Right ventricle myocardium superior (tissue), 1 donor: ENCODE measurements at places on chromosomes 13 and 19.
A peak's percentile ranks its signal among the peaks of the same experiment; 100 is the strongest.

- DNase-seq, result no peak
These were observed 113.7 kb downstream of the DNAJC15 start for GRCh38 chr13:43136920-43137575.

GRCh38 chr13:27393101-27393500, 31.3 kb upstream of the GTF3A start:
- DNase-seq, result no peak

GRCh38 chr13:84760956-84761355, 878.7 kb upstream of the SLITRK1 start:
- no peak for DNase-seq

GRCh38 chr19:1843646-1844394, 4.5 kb downstream of the REXO1 start:
- no peak for DNase-seq

DNA sequence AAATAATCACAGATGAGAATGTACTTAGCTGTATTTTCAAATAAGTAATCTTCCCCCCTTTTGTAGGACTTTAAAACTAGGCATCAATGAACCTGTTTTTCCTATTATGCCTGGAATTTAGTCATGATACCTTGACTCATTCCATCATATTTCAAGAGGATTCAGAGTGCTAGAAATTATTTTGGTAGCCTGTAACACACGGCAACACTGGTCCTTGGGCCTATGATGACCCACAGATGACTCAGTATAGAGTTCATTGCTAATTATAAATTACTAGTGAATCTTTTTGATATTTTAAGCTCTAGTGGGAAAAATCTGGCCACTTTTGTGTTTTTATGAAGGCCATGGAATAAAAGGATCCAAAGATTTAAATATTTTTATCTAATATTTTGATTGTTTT, 26.0 kb upstream of the GARRE1 start:
- DNase-seq, result no peak

DNA sequence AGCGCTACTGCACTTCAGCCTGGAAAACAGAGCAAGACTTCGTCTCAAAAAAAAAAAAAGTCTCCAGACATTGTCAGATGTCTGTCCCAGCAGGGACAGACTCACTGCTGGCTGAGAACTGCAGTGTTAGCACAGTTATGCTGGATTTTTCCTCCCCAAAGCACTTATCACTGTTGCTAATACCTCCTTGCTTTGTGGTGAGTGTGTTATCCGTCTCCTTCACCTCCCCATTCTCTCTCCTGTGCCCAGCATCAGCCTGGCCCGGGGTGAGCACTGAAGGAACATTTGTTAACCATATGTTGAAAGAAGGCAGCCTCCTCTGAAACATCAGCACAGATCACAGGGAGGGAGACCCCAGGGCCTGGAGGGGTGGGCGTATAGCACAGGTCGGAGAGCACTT, 11.3 kb downstream of the MYO9B start:
- no peak for DNase-seq

DNA sequence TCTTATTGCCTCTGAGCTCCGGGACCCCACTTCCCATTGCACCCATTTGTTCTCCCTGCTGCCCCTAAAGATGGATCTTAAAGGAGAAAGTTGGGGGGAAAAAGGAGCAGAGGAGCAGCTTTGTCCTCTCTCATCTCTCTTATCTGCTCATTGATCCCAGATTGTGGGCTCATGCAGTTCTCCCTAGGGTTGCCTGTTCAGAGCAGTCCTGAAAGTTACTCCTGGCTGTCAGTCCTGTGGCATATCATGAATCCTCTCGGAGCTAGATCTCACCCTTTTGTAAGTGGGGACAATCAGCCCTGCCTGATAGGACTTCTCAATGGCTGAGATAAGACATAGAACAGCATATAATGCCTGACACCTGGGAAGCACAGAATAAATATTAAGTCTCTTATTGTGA, 440.3 kb downstream of the IRS2 start:
- no peak for DNase-seq

- DNase-seq, result no peak
These were observed 5.5 kb upstream of the RLN3 start for GRCh38 chr19:14022469-14022868.

GRCh38 chr19:15101479-15102082, 5.6 kb upstream of the SYDE1 start:
- no peak for DNase-seq

- no peak for DNase-seq
These were observed 186.8 kb upstream of the TSC22D1 start for GRCh38 chr13:44762911-44763310.

- DNase-seq, result no peak
These were observed 8.4 kb upstream of the SLC7A10 start for GRCh38 chr19:33234092-33234491.

DNA sequence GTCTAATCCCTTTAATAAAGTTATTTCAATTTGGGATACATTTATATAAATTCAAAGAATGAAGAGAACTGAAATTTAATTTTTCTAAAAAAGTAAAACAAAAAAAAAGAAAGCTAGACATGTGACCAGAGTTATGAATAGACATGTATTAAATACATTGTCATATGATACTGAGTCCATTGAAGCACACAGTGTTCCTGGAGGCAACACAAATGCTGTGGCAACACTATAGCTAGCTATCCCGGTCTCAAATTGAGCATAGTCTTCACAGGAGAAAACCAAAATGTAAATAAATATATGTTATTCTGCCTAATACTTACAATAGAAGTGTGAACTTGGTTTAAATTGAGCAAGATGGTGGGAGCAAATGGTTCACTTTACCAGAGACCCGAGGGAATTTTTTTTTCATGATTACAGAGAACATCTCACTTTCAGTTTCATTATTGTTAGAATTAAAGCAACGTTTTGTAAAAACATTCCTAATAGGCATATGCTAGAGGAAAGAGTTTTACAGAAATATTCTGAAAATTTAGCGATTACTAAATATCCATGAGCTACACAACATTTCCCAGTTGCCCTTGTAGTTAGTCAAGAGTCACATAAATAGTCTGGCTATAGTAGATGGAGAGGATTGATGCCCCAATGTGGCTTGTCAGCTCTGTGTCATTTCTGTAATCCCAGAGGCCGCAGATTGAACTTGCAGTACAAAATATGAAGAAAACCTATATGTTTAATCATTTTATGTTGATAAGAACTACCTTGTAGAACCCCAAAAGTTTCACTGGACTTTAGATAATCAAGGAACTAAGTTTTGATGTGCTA, 775.7 kb upstream of the SPRY2 start:
- DNase-seq, result no peak

DNA sequence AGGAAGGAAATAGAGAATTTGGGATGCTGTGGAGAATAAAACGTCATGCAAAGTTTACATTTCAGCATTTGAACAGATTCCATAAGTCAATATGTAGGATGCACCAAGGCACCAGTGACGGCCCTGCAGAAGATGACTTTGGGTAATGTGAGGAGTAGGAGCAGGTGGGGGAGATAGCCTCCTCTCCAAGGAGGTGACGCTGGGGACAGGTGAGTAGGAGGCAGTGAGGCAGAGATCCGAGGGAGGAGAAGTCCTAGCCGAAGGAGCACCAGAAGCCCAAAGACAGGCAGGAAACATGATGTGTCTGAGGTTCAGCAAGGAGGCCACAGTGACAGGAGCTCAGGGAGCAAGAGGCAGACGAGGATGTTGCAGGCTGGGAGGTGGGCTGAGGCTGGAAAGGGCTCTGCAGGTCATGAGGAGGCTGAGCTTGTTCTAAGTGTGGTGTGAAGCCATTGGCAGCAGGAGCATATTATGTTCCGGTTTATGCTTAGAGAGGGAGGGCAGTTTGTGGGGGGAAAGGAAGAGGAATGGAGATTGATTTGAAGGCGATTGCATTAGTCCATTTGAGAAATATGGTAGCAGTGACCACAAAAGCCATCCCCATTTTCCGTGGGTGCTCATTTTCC, 55.7 kb upstream of the C1QTNF9 start:
- no peak for DNase-seq

DNA sequence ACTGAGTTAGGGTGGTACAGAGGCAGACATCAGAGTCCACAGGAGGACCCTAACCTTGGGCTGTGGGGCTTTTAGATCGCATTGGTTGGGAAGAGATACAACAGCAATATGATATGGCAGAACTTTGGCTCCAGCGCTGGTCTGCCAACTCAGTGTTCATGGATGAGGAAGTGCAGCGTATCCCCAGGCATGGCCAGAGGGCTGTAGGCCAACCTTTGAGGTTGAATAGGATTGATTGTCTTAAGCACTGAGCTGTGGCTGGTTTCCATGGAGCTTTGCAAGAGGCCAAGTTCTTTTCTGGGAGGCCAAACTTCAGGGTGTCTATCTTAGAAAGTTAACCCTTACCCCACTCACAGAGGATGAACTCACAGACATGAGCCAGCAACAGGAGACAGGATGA, 144.1 kb upstream of the TMTC4 start:
- no peak for DNase-seq

- DNase-seq, result no peak
These were observed 4.0 kb downstream of the METTL21C start for GRCh38 chr13:102690883-102691282.

- DNase-seq, result no peak
These were observed 1226.6 kb downstream of the PCDH9 start for GRCh38 chr13:66003558-66003957.

GRCh38 chr19:14000691-14001375, 5.3 kb downstream of the RFX1 start:
- no peak for DNase-seq

GRCh38 chr19:55312621-55313512, 12.3 kb downstream of the TMEM150B start:
- DNase-seq, result no peak

DNA sequence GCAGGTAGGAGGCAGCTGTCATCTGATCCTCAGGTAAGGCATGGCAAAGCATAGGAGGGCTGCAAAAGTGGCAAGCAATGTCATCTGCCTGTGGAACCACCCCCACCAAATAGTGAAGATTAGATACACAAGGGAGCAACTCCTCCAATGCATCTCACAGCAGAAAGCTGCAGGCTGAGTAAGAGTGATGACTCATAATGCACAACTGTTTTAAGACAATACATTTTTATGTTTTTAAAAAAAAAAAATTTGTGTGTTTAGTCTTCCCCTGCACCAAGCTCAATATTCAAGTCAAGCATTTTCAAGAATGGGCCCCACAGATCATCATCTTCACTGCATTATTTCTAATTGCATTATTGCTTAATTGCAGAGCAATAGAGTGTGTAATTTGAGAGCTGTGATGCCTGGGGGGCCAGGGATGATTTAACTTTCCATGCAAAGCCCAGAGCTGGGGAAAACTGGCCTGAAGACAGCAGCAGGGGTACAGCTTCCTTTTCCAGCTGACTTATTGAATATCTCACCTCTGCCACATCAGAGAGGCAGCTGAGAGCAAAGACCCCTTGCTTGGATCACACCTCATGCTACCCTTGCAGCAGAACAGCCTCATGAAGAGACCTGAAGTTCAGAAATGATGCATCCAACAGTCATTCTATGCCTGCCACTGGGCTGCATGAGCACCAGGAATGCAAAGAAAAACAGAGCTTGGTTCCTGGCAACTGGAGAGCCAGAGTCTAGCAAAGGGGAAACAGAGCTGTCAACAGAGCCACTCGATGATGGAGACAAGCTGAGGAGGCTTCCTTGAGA, 22.7 kb upstream of the POP4 start:
- no peak for DNase-seq

DNA sequence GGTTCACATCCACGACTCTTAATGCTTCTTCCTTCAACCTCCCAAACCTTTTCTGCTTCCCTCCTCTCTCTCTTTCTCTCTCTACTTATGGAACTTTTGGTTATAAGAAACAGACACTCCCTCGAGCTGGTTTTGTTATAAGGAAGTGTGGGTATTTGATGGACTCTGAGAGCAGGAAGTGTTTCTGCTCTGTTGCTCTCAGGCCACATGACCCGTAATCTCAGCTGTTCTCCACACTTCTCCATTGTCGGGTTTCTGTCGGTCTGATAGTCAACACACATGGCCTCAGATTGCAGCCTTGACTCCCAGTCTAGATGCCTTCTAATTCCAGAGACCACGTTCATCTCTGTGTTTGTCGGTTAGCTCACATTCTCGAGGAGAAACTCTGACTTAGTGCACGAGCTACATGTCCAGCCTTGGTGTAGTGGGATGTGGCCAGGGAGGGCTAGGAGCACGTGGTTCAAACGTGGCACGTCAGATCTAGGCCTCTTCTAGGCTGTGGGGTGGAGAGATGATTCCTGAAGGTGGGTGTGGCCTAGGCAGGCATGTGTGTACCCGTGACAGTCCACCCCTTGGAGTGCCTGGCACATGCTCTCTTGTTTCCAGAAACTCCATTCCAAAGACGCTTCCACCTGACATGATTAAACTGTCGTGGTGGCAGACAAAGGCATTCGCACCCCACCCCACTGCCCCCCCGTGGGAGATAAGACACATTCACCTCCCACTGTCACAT, 26.3 kb downstream of the CNFN start:
- no peak for DNase-seq

DNA sequence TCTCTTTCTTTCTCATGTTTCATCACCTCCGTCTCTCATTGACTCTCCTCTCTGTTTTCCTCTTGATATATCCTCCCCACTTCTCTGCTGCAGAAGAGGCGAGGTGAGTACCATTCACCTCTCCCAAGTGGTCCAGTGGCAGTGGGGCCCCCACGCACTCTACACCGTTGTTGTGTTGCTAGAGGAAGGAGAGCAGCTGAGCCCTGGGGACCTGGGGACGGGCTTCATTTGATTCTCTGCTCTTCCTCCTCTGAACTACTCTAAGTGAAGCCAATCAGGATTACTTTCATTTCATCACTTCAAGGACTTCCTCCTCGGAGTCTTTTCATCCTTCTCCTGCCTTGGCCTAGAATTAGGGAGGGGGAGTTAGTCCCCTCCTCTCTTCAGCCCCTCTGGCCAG, 64.6 kb downstream of the CCNE1 start:
- DNase-seq, result no peak

GRCh38 chr13:33610438-33611120, 207.4 kb upstream of the RFC3 start:
- peak; percentile 85 for DNase-seq

GRCh38 chr19:10510301-10510802, 6.9 kb downstream of the S1PR5 start:
- DNase-seq, result no peak

DNA sequence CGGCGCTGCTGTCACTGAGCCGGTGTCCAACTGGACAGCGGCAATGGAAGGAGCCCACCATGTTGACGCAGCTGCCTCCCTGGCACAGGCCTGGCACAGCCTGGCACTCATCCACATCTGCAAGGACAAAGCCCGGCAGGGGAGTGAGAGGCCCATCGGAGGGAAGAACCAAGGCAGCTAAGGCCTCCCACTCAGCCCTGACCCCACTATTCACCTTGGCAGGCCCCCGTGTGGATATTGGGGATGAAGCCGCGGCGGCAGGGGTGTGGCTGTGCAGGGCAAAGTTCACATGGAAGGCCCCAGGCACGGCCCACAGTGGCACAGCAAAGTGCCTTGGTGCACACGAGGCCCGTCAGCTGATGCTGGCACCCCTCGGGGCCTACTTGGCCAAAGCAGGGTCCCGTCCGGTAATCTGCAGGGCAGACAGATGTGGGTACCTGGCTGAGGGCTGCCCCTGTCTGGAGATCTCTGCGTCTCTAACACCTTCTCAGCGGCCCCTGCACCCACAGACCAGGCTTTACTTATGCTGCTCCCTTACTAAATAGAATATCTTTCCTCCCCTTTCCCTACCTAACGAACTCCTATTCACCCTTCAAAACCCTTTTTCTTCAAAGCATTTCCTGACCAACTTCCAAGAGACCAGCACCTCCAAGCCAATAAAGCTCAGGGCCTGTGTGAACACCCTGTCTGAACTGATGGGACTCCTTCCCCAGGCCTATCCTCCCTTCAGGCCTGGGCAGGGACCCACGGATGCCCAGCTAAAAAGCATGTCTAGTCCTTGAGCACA, 7.5 kb downstream of the FBN3 start:
- DNase-seq, result no peak

GRCh38 chr13:94481941-94482340, 2.5 kb upstream of the DCT start:
- peak; percentile 47 for DNase-seq

- no peak for DNase-seq
These were observed 42.1 kb upstream of the C1QTNF9 start for GRCh38 chr13:24267274-24267673.
